ENCODE measurements at places on chromosomes 3 and 15.

DNA sequence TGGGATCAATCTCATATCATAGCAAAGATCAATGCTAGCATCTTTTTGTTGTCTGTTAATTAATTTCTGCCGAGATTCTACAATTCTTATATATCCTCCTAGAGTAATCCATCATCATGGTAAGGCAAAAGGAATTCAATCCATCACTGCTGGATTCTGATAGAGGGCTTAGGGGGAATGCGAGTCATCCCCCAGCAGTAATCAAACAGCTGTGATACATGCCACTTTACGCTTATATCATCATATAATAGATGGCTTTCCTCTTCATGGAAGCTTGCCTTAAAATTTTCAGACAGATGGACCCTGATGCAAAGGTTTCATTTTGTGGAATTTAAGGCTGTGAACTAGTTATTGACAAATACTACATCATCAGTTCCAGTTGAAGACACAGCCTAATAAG is 645.9 kb downstream of the CADM2 start:
- no peak for DNase-seq

DNA sequence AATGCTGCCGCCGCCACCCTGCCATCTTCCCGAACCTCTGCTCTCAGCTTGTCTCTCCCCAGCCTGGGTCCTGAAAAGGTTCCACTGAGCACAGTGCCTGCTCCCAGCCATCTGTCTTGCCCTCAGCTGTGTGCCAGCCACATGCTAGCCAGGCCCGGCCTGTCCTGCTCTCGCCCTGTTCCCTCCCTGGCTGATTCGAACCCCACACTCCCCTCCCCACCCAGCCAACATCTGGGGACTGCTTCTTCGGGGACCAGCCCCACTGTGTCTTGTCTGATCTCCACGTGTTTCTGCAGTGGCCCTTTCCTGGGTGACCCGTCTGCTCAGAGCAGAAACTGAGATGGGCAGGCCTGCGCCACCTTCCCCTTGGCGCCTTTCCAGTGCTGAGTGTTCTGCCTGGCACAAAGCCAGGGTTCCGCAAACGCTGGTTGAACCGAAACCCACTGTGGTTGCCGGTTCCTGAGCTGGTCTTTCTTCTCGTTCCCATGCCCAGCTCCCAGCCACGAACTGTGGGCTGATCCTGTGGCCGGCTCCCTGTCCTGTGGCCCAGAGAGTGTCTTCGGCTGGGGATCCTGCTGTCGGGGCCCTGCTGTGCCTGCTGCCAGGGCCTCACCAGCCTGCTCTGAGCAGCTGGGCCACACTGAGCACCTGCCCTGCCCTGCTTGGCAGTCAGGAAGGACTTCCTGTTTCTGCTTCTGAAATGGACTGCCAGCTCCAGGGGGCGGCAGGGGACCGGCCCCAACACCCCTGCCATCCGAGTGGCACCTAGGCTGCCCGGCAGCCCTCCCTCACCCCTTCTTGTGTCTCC is 62.7 kb upstream of the KLF13 start:
- DNase-seq = peak; percentile 79

DNA sequence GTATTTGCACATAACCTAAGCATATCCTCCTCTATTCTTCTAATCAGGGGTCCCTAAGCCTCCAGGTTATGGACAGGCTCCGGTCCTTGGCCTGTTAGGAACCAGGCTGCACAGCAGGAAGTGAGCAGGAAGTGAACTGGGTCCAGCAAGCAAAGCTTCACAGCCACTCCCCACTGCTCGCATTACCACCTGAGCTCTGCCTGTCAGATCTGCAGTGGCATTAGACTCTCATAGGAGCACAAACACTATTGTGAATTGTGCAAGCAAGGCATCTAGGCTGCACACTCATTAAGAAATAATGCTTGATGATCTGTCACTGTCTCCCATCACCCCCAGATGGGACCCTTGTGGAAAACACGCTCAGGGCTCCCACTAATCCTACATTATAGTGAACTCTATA is 9.8 kb downstream of the MSL2 start:
- DNase-seq = peak; percentile 83

DNA sequence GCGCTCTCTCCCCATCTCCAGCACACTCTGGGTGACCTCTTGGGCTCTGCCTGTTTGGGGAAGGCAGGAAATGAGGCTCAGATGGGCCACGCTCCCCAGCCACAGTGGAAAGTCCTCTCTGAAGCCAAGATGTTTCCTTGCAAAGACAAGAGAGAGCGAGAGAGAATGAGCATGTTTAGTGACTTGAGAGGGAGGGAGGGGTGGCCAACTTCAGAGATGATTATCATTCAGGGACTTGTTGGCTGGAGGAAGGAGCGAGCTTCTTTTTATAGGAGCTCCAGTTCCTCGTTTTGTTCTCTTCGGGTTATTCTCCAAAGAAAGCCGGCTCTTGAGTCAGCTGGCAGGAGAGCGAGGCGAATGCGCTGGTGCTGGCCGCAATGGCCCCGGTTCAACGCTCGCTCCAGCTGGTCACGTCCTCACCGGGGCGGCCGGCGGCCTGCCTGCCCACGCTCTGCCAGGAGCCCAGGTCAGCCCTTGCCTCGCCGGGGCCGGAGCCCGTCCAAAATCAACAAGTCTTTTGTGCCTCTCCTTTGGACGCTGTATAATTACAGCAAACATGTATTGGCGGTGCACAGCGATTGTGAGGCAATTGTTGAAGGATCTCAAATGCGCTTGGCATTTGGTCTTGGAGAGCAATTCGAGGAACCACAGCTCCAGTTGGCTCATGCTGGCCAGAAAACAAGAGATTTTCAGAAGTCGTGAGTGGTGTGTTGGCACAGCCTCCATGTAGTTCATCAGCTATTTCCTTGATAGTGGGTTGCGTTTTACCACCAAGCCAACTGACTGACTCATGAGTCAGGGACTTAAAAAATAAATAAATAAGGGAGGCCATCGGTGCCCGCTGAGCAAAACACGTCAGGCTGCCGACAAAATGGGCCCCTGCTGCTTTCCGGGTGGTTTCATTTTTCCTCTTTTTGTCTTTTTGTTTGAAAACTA is 288.6 kb downstream of the UACA start:
- peak; percentile 94 for DNase-seq

Measured in epithelial cell of esophagus (primary cell).